ENCODE measurements at places on chromosomes 5 and 9.

- DNase-seq: no peak
Observed at GRCh38 chr5:42228279-42228678, 195.0 kb upstream of the GHR start.

GRCh38 chr5:97297704-97298091 lies 114.7 kb upstream of the RIOK2 start:
- no peak for DNase-seq

DNA sequence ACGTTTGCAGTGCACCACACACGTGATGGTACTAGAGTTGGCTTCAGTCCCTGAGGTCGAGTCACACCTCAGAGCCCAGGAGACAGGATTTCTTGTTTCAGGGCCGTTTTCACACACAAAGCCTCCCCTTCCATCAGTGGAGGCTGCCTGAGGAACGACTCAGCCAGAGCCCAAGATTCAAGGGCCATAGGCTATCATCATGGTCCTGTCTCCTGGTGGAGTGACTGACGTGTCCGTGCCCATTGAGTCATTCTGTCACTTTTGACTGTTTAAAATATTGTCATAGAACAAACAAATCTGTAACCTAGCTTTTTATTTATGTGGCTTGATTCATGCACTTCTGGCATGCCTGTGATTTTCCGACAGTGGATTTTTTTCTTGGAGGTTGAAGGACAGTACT lies 28.3 kb downstream of the CAMK2A start:
- DNase-seq: no peak

DNA sequence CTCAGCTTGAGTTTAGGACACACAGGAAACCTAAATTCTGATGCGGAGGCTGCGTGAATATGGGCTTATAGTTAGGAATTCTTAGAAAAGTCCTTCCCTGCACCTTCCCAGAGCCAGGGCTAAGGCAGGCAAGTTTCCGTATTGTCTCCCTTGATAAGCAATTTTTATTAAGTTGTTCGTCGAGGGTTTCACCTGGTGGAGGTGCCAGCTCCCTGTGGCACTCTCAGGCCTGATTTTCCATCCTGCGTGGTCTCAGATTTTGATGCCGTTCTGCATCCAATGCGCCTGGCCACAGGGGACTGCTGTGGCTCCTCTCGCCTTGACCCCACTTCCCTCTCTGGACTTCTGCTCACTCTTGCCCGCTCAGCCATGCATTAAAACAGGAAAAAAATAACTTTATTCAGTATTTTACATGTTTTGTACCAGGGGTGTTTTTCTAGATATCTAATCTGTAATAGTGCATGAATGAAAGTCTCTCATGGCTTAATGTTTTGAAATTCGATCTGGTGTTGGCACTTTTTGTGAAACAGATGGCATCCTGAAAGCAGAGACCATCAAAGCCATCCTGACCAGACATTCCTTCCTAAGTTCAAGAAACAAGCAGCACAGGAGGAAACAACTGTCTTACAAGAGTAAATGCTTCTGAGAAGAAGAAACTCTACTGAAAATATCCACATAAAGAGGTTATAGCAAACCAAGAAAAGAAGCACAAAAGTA lies 50.7 kb downstream of the TRIP13 start:
- no peak for DNase-seq

GRCh38 chr9:93897075-93897970 lies 57.8 kb downstream of the BARX1 start:
- DNase-seq: no peak

GRCh38 chr5:157820593-157821252 lies 38.2 kb downstream of the CLINT1 start:
- DNase-seq: peak; percentile 18

GRCh38 chr5:42767491-42768105 lies 11.0 kb downstream of the CCDC152 start:
- peak; percentile 26 for DNase-seq

DNA sequence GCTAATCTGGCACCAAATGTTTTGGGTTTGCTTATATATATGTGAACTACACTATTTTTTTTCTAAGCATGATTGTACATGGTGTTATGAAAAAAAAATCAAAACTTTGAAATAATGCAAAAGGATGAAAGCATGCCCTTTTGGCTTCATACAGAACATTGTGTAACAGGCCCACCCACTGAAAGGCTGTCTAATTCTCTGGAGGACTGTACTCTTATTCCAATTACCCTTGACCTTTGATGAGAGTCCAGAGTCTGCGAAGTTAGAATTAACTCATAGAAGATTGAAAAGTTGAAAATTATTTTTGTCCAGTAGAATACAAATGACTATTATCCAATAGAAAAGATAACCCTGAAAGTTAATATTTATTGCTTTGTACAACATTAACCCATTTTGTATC lies 117.4 kb downstream of the ADAMTS12 start:
- no peak for DNase-seq

DNA sequence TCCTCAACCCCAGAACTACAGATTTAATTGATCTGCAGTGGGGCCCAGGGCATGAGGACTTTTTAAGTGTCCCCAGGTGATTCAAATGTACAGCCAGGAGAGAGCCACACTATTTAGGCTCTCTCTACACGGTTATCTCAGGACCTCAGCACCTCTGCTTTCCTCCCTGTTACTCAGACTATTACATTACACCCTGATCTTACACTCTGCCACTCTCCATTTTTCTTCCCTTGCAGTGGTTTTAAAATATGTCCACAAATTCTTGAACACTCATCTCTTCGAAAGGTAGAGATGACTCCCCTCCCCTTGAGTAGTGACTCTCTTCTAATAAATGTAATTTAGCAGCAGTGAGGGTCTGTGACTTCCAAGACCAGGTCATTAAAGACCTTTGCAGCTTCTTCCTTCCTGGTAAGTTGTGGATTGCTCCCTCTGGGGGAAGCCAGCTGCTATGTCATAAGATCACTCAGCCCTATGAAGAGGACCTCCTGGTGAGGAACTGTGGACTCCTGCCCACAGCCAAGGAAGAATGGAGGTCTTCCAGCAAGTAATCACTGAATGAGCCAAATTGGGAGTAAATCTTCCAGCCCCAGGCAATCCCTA lies 87.5 kb upstream of the SSBP2 start:
- DNase-seq: no peak

GRCh38 chr5:68708156-68708841 lies 385.5 kb upstream of the SLC30A5 start:
- DNase-seq: no peak

DNA sequence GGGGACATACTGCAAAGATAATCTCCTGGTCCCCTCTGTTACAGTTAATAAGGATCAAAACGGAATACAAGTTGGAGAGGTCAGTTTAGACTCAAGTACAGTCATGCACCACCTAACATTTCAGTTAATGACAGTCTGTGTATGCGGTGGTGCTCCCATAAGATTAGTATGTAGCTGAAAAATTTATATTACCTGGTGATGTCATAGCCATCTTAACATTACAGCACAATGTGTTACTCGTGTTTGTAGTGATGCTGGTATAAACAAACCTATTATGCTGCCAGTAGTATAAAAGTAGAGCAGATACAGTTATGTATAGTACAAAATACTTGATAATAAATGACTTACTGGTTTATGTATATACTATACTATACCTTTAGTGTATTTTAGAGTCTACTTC lies 207.9 kb downstream of the GDNF start:
- no peak for DNase-seq

DNA sequence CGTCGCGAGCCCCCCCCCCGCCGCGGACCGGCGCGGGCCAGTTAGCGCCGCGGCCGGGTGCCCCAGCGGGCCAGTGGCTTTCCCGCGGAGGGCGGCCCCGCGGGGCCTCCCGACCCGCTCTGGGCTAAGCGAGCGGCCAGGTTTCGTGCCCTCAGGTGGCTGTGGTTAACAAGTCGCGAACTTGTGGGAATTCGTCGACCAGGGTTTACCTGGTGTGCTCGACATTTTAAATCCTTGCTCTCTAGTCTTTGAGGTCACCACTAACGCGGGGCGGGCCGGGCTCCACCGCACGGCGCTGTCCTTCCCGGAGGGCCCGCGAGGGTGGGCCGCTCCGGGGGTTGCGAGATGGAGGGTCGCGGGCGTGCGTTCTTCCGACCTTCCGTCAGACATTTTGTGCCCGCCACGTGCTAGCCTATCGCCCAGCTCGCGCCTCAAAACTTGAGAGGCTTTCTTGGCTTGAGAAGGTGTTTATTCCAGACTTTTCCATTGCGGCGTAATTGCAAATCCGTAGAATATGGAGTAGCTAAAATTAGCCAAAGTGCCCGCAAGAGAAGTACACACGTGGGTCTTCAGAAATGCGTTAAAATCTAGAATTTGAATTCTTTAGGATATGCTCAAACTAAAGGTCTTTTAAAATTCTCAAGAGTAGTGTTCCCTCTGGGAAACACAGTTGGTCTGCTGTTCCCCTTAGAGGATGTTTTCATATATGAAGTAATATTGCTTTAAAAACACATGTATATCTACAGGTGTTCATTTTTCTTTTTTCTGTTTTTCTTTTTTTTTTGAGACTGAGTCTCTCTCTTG lies 2.1 kb downstream of the ANP32B start:
- DNase-seq: peak; percentile 37

GRCh38 chr5:103526164-103526915 lies 36.2 kb downstream of the NUDT12 start:
- DNase-seq: no peak

- DNase-seq: peak; percentile 56
Observed at GRCh38 chr5:1799110-1799601, 481 bp downstream of the MRPL36 start.

DNA sequence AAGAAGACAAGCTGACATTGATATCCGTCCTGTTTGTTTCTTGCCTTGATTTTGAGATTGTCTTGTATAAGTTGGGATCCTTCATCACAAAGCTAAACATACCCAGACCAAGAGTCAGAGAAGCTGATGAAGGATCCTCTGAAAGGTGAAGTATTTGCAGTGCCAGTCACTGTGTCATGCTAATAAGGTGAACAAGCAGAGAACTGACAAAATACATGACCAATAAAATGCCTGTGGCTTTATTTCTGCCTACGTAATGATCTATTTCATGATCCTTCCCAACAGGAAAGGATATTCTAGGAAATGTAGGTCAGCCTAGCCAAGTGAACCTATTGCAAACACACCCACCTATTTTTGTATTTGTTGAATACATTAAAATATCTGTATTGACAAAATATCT lies 351.3 kb upstream of the CDH9 start:
- DNase-seq: no peak

GRCh38 chr9:116907989-116908388 lies 220.9 kb downstream of the TRIM32 start:
- DNase-seq: no peak

DNA sequence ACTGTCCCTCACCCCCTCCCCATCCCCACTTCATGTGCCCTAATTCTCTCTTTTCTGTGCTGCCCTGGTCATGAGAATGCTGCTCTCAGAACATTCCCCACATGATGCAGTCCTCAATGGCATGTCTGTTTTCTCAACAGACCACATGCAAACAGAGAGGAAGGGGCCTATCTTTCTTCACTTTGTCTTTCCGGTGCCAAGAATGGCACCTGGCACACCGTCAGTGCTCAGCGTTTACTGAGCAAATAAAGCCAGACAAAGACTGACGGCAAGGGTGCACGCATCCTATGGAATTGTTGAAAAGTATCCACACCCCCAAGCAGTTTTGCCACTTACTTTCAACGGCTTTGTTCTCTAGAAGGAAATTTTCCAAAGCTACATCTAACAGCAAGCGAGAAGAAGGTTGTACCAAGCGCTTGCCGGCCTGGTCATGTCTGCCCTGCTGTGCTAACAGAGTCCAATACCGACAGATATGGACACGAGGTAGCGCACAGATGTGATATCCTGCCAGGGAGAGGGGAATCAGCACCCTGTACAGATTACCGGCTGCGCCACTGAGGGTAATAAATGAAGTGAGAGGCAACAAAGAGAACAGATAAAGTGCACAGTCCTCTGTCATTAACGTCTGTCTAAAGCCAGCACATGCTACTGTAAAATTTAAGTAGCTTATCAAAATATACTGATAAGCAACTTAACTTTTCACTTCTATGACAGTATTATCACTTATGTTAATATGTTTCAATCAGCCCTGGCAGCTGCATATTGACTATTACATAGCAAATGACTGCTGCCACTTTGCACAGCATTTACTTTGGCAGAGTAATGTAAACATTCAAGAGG lies 251.7 kb downstream of the DENND1A start:
- no peak for DNase-seq

DNA sequence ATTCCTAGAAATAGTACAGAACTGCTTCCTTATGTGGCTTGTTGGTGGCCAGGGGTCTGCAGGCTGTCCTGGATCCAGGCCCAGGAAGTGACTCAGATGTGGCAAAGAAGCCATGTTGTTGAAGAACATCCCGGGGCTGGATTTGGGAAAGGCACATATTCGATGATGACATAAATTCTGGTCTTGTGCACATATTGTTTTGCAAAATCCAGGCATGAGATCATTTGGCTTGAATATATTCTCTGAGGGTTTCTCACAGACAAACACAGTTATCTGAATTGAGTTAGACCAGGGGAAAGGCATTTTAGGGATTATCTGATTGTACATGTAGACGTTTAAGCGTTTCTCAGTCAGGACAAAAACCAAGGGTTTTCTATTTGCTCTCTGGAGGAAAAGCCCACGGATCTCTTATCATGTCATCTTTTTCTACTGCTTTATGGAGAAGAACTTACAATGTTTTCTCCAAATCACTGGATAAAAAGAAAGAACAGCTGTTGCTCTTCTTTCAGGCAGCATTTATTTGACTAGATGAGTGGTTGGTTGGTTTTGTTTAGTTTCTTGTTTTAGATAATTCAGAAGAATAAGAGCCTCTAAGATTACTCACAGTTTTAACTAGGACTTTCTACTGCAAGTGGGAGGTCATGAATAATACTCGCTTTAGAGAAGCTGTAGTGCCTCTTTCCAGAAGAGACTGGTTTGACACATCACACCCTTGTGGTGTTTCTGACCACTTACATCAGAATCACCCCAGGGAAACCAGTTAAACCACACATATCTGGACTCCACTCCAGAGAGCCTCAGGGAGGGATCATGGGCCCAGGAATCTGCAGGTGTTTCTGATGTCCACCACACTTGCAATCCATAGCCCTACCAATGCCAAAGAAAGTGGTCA lies 29.5 kb upstream of the LHFPL2 start:
- peak; percentile 31 for DNase-seq

DNA sequence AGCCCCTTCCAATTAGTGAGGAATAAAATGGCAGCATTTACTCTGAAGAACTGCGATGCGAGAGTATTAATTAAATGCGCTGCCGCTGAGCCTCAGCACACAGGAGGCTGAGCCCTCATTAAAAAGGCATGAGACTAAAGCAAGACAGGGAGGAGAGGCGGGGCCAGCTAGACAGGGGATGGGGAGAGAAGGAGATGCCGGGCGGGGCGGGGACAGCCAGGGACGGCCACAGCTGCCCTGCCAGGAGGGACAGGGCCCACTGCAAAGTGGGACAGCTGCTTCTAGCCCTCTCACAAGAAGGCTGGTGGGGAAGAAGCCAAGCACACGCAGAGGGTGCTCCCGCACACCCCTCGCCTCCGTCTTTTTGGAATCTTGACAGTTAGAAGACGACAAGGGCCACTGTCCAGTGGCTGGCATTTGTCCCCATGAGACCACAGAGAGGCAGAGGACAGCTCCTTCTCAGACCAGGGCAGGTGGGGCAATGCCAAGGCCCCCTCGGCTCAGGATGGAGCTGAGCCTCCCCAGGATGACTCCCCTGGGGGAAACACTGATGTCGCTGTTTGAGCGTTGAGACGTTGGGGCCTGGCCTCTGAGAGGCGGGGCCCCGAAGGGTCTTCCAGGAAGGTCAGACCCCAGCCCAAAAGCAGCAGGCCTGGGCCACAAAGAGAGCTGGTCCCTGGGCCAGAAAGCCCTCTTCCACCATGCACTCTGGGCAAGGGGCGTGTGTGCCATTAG lies 26.9 kb downstream of the ADAMTS2 start:
- DNase-seq: no peak
